ENCODE measurements at places on chromosomes 4 and X.

DNA sequence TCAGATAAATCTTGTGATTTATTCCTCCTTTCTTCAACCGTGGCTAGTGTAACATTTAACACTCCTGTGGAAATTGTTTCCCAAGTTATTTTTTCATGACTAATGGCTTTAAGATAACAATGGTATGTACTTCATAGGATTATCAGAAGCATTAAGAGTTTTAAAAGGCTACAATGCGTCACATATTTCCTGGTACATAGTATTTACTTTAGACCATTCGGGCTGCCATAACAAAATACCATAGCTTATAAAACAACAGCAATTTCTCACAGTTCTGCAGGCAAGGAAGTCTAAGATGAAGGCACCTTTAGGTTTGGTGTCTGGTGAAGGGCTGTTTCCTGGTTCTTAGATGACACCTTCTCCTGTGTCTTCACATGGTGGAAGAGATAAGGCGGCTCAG, 158.6 kb downstream of the PAPSS1 start:
- DNase-seq = no peak

- DNase-seq = no peak
Measured at GRCh38 chrX:151973851-151974335, 583 bp downstream of the GABRE start.

GRCh38 chrX:10158279-10159144, 1.7 kb downstream of the CLCN4 start:
- no peak for DNase-seq

DNA sequence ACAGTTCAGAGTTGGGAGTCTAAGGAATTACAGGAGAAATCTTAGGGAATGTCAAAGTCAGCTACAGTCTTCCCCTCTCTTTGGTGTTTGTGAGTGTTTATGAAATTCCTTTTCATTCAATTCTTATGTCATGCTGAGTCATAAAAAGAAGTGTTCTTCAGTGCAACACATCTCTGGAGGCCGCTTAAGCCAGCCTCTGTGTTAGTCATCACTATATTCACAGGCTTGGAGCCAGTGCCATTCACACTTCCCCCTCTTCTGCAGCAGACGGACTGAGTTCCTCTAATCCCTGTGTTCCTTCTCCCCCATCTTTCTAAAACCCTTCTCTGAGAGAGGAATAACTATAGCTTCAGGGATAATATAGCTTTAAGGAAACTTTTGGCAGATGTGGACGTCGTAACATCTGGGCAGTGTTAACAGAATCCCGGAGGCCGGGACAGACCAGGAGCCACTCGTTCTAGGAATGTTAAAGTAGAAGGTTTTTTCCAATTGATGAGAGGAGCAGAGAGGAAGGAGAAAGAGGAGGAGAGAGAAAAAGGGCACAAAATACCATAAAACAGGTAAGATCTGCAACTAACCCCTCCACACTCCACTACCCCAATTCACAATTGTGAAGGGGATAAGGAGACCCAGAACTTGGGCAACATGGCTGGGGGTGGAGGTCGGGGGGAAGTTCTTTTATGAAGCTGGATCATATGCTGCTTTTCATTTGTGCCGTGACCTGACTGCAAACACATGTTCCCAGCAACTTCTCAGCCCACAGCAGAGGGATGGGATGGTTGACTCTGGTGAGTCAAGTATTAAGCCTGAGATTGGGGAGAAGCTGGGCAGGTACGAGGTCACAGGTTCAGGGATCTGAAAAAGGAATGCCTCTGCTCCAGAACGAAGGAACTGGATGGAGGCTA, at the start of gene SRPX2:
SRPX2 (plus strand) TSS at position 244 of the 905 bp plus-strand sequence. CDS start 2,124 bp downstream, outside the sequence.
- DNase-seq = no peak

DNA sequence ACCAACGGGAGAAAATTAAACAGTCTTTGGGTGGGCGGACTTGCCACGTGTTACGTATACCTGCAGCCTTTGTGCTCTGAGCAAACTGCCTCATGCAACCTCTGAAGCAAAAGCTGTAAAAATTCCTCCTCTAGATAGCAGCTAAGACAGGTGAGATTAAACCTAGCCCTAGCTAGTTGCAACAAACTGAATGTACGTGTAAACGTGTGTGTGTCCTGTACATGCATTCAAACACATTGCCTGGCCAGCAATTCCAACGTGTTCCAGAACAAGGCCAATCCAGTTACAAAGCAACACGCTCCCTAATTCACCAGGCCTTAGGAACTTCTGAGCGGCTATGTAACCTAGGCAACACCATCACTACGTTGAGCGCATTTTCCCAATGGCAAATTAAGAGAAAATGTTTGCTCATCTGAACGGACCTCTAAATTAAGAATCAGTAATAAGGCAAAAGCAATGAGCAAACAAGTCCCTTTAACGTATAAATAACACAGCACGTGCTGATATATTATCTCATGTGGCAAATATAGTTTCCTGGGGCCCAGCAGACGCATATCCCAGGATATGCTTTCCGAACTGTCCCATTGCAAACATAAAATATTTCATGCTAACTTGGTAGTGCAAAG, 792 bp downstream of the PPID start:
- DNase-seq = no peak

- DNase-seq = no peak
Measured at GRCh38 chr4:77158487-77158861, 1.5 kb downstream of the CCNG2 start.

GRCh38 chr4:80239480-80240150, 26.8 kb upstream of the FGF5 start:
- no peak for DNase-seq

DNA sequence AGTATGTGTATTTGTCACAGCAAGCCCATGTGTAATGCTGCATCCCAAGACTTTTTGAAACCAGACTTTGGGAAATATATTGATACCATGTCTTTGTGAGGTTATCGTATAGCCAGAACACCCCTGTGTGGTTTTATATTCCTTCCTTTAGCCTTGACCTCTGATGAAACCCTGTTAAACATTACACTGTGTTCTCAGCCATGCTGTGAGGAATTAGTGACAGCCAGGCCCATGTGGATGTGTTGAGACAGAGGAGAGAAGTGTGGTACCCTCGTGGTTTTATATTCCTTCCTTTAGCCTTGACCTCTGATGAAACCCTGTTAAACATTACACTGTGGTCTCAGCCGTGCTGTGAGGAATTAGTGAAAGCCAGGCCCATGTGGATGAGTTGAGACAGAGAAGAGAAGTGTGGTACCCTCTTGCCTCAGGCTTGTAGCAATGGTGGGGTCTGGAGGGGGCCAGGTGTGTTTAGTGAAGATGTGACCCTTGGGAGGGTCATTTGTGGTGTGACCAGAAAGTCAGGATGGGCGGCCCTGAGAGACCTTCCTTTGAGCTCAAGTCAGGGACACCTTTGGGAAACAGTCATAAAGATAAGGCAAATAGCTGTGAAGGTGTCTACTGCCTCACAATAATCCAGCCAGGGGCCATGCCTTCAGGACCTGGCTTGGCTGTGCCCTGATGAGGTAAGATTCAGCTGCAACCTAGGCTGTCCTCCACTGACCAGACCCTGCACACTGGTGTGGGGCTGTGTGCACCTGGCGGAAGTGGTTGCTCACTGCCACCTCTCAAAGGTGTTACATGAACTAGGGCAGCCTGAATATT, 110.0 kb downstream of the IRF2 start:
- DNase-seq = no peak

DNA sequence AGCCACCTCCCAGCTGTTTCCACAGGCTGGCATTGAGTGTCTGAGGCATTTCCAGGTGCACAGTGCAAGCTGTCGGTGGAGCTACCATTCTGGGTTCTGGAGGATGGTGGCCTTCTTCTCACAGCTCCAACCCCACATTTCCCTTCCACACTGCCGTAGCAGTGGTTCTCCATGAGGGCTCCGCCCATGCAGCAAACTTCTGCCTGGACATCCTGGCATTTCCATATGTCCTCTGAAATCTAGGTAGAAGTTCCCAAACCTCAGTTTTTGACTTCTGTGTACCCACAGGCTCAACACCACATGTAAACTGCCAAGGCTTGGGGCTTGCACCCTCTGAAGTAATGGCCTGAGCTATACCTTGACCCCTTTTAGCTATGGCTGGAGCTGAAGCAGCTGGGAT, 10.3 kb upstream of the FRMPD4 start:
- no peak for DNase-seq

- DNase-seq = no peak
Measured at GRCh38 chr4:165124488-165124887, 11.8 kb upstream of the TMEM192 start.

DNA sequence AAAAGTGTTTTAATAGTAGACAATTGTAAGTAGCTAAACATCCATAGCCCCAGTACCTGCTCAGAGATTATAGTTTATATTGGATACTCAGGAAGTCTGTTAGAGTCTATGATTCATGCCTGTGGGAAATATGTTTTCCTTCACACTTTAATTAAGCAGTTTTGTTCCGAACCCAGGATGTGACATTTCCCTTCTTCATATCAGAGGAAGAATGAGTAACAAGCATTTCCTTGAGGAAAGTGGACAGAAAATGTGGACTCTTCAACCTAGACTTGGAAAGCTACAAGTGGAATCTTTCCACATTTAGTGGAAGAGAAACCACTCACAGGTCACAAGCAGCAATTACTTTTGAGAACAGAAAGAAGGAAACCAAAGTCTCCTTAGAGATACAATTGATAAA, 419.4 kb downstream of the C4orf33 start:
- DNase-seq = no peak

GRCh38 chr4:74063859-74064258, 25.4 kb upstream of the CXCL3 start:
- no peak for DNase-seq

GRCh38 chr4:3256230-3257102, 7.5 kb downstream of the MSANTD1 start:
- DNase-seq = no peak

All from activated naive CD8-positive, alpha-beta T cell treated with anti-CD3 and anti-CD28 coated beads, Interleukin-2, amount 10 ng/mL, durations not matched to agents 7 days and 5 days (primary cell).